Testis (tissue), 5 donors: ENCODE measurements at places on chromosomes 12 and 14. TPM values are rescaled to one million over a fixed set of nuclear protein-coding genes. Genes with fewer than 3 reads are reported as not detected.

DNA sequence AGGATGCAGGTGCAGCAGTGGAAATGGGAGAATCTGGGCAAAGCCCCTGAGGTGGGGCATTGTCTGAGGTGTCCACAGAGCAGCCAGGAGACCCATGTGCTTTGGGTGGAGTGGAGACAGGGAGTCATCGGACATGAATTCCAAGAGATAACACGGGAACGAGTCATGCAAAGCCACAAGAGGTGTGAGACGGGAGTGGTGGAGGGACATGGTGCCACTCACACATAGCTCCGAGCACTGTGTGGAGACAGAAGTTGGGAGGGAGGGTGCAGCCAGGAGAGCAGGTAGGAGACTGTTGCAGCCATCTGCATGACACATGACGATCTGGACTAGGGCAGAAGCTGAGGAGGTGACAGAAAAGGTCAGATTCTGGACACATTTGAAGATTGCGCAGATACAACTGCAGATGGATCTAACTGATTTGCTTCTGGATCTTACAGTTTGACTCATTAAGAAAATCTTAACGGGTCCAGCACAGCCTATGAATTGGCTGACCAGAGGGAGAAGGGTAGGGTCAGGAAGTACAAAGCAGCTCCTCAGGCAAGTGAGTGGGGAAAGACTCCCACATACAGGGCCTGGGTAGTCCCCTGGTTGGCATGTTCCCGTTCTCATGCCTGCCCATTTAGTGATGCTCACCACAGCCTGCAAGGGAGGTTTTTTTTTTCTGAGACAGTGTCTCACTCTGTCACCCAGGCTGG, 379.8 kb downstream of the FUT8 start:
- DNase-seq: no peak
- no peaks in the 10 kb centered on the region for H3K27me3 ChIP-seq
- H3K36me3 ChIP-seq: no peaks in the 10 kb centered on the region
- H3K27ac ChIP-seq: no peak overlapping the region
- H3K4me3 ChIP-seq: no peak overlapping the region

DNA sequence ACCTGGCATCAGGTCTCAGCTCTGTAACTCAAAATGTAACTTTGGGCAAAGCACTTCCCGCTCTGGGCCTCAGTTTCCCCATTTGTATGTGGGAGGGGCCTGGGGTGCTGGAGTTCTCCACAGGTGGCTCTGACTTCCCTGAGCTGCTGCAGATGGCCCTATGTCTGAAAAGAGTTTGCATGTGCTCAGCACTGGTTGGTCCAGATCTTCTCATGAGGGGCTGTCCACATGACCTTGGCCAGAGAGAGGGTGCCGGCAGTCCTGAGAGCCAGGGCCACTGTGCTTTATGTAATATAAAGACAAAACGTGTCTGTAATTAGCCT, 7.2 kb upstream of the CACNA2D4 start:
- no peaks in the 10 kb centered on the region for H3K4me1 ChIP-seq
- no peak overlapping the region for H3K27ac ChIP-seq
- H3K4me3 ChIP-seq: no peak overlapping the region
- DNase-seq: no peak
- no peaks in the 10 kb centered on the region for H3K36me3 ChIP-seq
- no peaks in the 10 kb centered on the region for H3K27me3 ChIP-seq

- H3K36me3 ChIP-seq: no peaks in the 10 kb centered on the region
- no peak overlapping the region for H3K27ac ChIP-seq
- H3K27me3 ChIP-seq: no peaks in the 10 kb centered on the region
- H3K4me1 ChIP-seq: no peaks in the 10 kb centered on the region
- DNase-seq: no peak
Observed at GRCh38 chr14:74394549-74394948, 31.5 kb downstream of the SYNDIG1L start.

Gene ADCY6
- total RNA-seq: 26.3 TPM
